ENCODE measurements at places on chromosomes 7 and 10.
A peak's percentile ranks its signal among the peaks of the same experiment; 100 is the strongest.

GRCh38 chr10:6145166-6145987 lies 56.5 kb downstream of the RBM17 start:
- DNase-seq: no peak

DNA sequence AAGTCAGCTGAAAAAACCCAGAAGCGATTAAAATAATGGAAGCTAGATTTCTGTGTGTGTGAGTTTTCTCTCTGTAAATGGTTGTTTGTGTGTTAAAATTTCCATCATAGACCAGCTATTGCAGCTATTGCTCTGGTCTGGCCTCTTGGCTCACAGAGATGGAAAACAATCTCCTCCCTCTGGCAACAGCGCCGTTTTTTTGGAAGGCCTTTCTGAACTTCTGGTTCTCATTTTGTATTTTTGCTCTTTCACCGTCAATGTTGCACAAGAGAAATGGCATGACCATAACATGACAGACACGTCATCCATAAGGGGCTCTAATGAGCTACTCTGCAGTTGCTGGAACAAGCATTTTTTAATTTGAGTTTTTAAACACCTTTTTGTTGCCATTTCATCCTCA lies 91.0 kb downstream of the CUBN start:
- no peak for DNase-seq

- DNase-seq: no peak
These were observed 140.3 kb upstream of the EFCAB10 start for GRCh38 chr7:105721571-105722104.

DNA sequence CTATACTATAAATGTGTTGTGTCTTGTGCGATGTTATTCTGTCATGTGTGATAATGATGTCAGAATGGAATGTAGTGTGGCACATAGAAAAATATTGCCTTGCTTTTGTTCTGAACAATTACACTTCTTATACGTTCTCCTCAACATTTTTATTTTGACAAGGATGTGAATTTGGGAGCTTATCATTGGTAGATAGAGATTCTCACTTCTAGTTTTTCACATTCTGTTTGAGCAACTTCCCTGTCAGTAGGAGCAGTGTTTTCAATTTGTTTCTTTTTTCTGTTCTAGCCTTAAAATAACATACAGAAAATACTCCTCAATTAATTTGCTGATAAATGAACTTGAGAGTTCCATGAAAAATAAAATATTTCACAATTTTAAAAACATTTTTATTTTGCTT lies 17.6 kb downstream of the SUN3 start:
- DNase-seq: no peak

- DNase-seq: no peak
These were observed 775 bp downstream of the STARD3NL start for GRCh38 chr7:38178695-38179344.

DNA sequence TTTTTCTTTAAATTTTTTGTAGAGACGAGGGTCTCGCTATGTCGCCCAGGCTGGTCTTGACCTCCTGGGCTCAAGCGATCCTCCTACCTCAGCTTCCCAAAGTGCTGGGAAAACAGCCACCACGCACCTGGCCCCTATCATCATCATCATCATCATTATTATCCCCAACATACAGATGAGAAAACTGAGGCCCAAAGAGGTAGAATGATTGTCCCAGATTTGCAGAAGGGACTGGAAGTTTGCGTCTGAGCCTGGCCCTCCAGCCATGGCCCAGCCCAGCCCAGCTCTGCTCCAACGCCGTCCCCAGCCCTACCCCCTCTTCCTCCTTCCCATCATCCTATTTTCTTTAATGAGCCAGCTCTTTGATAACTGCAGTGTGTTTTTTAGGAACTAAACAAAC lies 34.9 kb downstream of the TMEM130 start:
- DNase-seq: no peak

DNA sequence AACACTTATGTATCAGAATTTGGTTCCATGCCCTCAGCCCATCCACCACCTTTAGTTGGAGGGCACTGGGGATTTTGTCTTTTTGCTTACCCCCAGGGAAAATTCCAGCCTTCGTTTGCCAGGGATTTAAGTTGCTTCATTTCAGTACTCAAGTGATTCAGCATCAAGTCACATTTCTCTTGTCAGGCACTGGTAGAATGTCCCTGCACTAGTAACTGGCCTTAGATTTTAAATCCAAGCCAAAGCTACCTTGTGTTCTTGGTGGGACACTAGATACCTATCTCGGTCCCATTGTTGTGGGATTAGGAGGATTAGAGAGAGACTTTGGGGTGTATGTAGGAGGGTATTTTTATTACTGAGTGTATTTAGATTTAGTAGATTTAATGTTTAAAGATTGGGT lies 613.1 kb downstream of the SUGCT start:
- DNase-seq: no peak

GRCh38 chr10:24762966-24763623 lies 39.4 kb upstream of the ARHGAP21 start:
- DNase-seq: no peak

DNA sequence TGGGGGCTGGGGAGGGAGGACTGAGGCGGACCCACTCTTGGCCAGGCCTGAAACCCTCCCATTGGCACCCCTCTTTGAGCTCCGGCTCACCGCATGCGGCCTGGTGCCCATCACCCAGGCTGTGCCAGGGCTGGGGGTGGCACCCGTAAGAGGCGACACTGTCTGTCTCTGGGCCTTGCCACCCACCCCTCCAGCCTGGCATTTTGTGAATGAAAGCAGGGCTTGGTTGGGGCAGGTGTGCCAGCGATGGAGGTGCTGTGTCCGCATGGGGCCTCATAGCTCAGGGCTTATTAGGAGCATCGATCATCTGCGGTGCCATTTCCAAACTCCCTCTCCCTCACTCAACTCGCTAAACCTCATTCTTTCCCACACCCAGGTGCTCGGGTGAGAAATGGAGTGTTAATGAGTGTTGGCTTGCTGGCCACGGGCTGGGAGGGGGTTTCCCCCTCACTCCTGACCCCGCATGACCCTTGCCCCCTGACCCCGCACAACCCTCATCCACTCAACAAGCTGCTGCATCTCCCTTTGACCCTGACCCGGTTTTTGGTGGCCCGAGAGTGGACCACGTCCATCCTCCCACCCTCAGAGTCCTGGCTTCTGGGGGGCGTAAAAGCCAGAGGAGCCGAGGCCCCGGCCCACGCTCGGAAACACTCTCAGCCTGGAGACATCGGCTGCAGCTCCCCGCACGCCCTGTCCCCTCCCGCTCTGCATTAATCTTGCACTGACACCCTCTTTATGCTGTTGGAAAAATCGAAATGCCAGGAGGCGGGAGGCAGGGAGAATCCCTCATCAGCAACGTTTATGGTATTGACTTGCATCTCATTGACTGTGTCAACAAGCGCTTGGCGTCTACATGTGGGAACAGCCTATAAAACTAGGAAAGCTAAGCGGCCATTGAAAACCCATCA lies 161.2 kb downstream of the DNAJB6 start:
- DNase-seq: peak; percentile 52

- no peak for DNase-seq
These were observed 706 bp downstream of the BUB3 start for GRCh38 chr10:123154711-123155505.

DNA sequence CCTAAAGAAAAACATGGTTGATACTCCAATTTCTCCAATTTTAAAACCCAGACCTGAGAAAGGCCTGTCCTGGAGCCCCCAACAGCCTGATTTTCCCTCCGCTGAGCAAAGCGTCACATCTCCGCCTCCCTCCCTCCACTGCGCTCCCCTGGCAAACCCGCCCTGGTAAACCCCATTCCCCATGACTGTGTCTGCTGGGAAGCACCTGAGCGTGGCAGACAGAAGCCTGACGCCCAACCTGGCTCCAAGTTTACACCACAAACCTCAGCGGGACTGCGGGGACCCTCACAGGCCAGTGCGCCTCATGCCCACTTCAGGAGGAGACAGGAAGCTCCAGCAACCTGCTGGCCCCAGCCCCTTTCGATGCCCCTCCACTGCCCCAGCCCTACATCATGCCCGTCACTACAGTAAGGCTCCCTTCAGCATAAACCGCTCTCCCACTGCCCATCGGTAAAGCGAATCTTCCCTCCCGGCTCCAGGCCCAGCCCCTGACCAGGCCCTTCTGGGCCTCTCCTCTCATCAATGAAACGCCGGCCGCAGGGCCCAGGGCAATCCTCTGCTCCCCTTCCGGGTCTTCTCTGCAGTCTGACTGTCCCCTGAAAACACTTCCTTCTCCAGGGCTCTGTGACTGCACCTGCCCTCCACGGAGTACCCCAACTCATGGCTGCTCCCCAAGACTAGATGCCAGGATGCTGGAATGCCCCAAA lies 233.3 kb downstream of the MAD1L1 start:
- no peak for DNase-seq

DNA sequence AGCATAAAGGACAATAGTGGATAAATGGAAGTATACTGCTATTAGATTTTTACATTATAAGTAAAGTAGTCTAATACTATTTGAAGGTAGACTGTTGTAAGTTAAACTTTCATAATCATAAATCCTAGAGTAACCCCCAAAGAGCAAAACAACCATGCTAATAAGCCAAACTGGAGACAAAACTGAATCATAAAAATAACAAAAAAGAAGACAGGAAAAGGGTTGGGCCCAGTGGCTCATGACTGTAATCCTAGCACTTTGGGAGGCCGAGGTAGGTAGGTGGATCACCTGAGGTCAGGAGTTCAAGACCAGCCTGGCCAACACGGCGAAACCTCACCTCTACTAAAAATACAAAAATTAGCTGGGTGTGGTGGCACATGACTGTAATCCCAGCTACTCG lies 9.7 kb downstream of the CACUL1 start:
- no peak for DNase-seq

Data from NCI-H510A treated with DMSO at 0.1 percent for 48 hours (cell line).